SJSA1 (cell line): ENCODE measurements at places on chromosomes 6 and 20.
A peak's percentile ranks its signal among the peaks of the same experiment; 100 is the strongest.

GRCh38 chr6:118297821-118298220 is 250.3 kb upstream of the PLN start:
- H3K4me1 ChIP-seq = no peaks in the 10 kb centered on the region
- no peak overlapping the region for H3K4me3 ChIP-seq
- H3K36me3 ChIP-seq = no peaks in the 10 kb centered on the region
- H3K27ac ChIP-seq = no peak overlapping the region
- DNase-seq = no peak
- H3K27me3 ChIP-seq = peaks cover 3% of the 10 kb centered on the region; the same call in 1 of the 2 replicates

GRCh38 chr6:50333696-50334095 is 284.0 kb upstream of the DEFB112 start:
- H3K27me3 ChIP-seq = 0 out of 2 replicates have a peak, but pooled peaks cover under 1% of the 10 kb centered on the region
- no peak overlapping the region for H3K4me3 ChIP-seq
- H3K27ac ChIP-seq = peak overlapping the region; percentile 66
- peak; percentile 50 for DNase-seq
- no peaks in the 10 kb centered on the region for H3K36me3 ChIP-seq

GRCh38 chr20:17137692-17138091 is 89.1 kb upstream of the PCSK2 start:
- no peaks in the 10 kb centered on the region for H3K36me3 ChIP-seq
- no peak for DNase-seq
- no peaks in the 10 kb centered on the region for H3K27me3 ChIP-seq
- no peak overlapping the region for H3K27ac ChIP-seq
- H3K4me3 ChIP-seq = no peak overlapping the region

GRCh38 chr6:53294095-53294494 is 54.7 kb downstream of the ELOVL5 start:
- no peak for DNase-seq
- no peaks in the 10 kb centered on the region for H3K4me1 ChIP-seq
- no peak overlapping the region for H3K27ac ChIP-seq
- no peaks in the 10 kb centered on the region for H3K27me3 ChIP-seq
- H3K36me3 ChIP-seq = peaks cover 62% of the 10 kb centered on the region

- DNase-seq = no peak
- no peaks in the 10 kb centered on the region for H3K27me3 ChIP-seq
- H3K27ac ChIP-seq = no peak overlapping the region
- H3K4me3 ChIP-seq = no peak overlapping the region
Measured at GRCh38 chr6:16967470-16967817, 134.4 kb upstream of the STMND1 start.

GRCh38 chr20:47419953-47420514 is 63.5 kb upstream of the ZMYND8 start:
- no peak overlapping the region for H3K4me3 ChIP-seq
- H3K27me3 ChIP-seq = no peaks in the 10 kb centered on the region
- peaks cover 4% of the 10 kb centered on the region for H3K4me1 ChIP-seq
- no peak overlapping the region for H3K27ac ChIP-seq
- H3K36me3 ChIP-seq = no peaks in the 10 kb centered on the region

GRCh38 chr6:134544737-134545136 is 226.8 kb upstream of the SGK1 start:
- DNase-seq = no peak
- no peak overlapping the region for H3K4me3 ChIP-seq
- no peaks in the 10 kb centered on the region for H3K36me3 ChIP-seq
- no peaks in the 10 kb centered on the region for H3K27me3 ChIP-seq
- no peak overlapping the region for H3K27ac ChIP-seq
- H3K4me1 ChIP-seq = peaks cover under 1% of the 10 kb centered on the region

DNA sequence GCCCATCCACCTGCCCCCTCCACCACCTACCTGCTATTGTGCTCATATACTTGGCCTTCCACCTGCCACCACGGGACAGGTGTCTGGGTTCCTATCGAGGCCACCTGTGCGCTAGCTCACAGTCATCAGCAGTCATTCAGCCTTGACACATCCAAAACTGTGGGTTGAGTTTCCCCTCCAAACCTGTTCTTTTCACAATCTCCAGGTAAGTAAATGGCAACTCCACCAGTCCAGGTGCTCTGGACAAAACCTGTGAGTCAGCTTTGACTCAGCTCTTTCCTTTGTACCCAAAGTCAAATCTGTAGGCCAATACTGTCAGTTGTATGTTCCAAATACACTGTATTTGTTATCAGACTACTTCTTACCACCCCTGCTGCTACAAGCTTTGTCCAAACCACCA is 52.6 kb downstream of the SPTLC3 start:
- H3K27me3 ChIP-seq = no peaks in the 10 kb centered on the region
- DNase-seq = no peak
- no peaks in the 10 kb centered on the region for H3K36me3 ChIP-seq
- H3K27ac ChIP-seq = no peak overlapping the region

- no peaks in the 10 kb centered on the region; the same call in 1 of the 2 replicates for H3K36me3 ChIP-seq
- H3K4me1 ChIP-seq = peaks cover 9% of the 10 kb centered on the region; the same call in 1 of the 2 replicates
- H3K27ac ChIP-seq = no peak overlapping the region
- H3K4me3 ChIP-seq = no peak overlapping the region
- DNase-seq = no peak
- no peaks in the 10 kb centered on the region for H3K27me3 ChIP-seq
Measured at GRCh38 chr6:125054331-125054730, 92.1 kb downstream of the RNF217 start.

GRCh38 chr6:91852252-91852651 is 1265.4 kb upstream of the MAP3K7 start:
- no peak for DNase-seq
- H3K36me3 ChIP-seq = no peaks in the 10 kb centered on the region
- H3K27me3 ChIP-seq = no peaks in the 10 kb centered on the region

DNA sequence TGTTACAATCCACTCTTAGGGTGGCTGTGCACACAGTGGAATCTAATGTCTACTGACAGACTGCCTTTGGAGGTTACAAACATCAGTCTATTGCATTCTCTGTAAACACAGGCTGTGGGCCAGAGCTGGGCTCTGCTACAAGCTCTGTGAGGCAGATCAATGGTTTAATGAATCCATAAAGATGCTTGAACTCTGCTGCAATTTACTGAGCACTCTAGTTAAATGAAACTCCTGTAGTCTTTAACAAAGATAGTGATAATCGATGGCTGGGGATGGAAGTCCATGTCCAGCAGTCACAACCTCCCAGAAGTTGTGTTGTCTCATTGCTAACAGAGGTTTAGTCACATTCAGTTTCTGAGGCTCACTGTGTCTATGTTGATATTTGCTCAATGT is 50.5 kb downstream of the SOBP start:
- H3K27me3 ChIP-seq = no peaks in the 10 kb centered on the region
- H3K27ac ChIP-seq = no peak overlapping the region
- no peak for DNase-seq
- no peak overlapping the region for H3K4me3 ChIP-seq

DNA sequence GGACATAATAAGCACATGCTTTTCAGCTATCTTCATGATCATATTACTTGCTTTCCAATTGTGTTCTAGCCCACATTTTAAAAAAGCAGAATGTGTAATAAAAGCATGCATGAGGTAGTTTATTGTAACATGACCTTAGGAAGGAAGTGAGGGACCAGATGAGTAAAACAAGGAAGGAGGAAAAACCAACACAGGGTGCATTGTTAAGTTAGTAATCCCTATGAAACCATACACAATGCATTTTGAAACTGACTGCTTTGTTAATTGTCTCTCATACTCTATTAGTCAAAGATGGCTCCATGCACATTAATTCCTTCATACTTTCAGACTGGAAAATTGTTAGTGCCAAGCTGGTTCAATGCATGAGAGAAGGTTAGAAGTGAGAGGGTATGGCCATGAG is 37.7 kb upstream of the CENPW start:
- no peak for DNase-seq
- H3K4me3 ChIP-seq = no peak overlapping the region
- H3K36me3 ChIP-seq = no peaks in the 10 kb centered on the region
- H3K27me3 ChIP-seq = peaks cover 4% of the 10 kb centered on the region; the same call in 1 of the 2 replicates
- H3K4me1 ChIP-seq = no peaks in the 10 kb centered on the region

- H3K4me1 ChIP-seq = no peaks in the 10 kb centered on the region
- H3K27me3 ChIP-seq = 0 out of 2 replicates have a peak, but pooled peaks cover 9% of the 10 kb centered on the region
- H3K4me3 ChIP-seq = no peak overlapping the region
- no peaks in the 10 kb centered on the region for H3K36me3 ChIP-seq
- no peak overlapping the region for H3K27ac ChIP-seq
Measured at GRCh38 chr20:45695496-45695895, 6.3 kb upstream of the WFDC13 start.

DNA sequence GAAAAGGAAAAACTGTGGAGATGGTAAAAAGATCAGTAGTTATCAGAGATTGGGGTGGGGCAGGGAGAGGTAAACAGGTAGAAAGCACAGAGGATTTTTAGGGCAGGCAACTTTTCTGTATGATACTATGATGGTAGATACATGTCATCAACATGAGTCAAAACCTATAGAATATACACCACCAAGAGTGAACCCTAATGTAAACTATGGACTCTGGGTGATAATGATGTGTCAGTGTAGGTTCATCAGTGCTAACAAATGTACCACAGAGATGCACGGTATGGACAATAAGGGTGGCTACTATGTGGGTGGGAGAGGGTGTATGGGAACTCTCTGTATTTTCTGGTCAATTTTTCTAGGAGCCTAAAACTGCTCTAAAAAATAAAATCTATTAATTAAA is 18.5 kb downstream of the PACSIN1 start:
- no peaks in the 10 kb centered on the region for H3K27me3 ChIP-seq
- no peak for DNase-seq
- no peak overlapping the region for H3K27ac ChIP-seq
- no peaks in the 10 kb centered on the region for H3K36me3 ChIP-seq
- no peak overlapping the region for H3K4me3 ChIP-seq
- no peaks in the 10 kb centered on the region for H3K4me1 ChIP-seq

- no peak for DNase-seq
- H3K4me1 ChIP-seq = no peaks in the 10 kb centered on the region
- no peak overlapping the region for H3K27ac ChIP-seq
- no peak overlapping the region for H3K4me3 ChIP-seq
- no peaks in the 10 kb centered on the region for H3K27me3 ChIP-seq
Measured at GRCh38 chr6:133512410-133513016, 271.4 kb downstream of the EYA4 start.

DNA sequence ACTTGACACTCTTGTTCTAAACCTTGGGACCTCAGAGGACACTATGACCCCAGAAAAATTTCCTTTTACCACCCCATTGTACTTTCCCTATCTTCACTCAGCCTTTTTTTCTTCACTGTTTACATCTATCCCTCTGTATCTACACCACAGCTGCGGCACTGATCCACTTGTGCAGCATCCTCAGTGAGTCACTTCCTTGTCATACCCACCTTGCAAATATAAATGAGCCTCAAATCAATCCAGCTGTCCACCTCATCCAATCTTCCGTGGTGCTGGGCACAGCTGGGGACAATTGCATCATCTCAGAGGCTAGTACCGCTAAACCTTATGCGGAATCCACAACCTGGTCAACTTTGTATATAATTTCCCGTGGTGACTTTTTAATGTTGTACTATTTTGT is 710.5 kb downstream of the QKI start:
- no peaks in the 10 kb centered on the region for H3K27me3 ChIP-seq
- no peak overlapping the region for H3K27ac ChIP-seq
- H3K4me1 ChIP-seq = no peaks in the 10 kb centered on the region
- no peak overlapping the region for H3K4me3 ChIP-seq

DNA sequence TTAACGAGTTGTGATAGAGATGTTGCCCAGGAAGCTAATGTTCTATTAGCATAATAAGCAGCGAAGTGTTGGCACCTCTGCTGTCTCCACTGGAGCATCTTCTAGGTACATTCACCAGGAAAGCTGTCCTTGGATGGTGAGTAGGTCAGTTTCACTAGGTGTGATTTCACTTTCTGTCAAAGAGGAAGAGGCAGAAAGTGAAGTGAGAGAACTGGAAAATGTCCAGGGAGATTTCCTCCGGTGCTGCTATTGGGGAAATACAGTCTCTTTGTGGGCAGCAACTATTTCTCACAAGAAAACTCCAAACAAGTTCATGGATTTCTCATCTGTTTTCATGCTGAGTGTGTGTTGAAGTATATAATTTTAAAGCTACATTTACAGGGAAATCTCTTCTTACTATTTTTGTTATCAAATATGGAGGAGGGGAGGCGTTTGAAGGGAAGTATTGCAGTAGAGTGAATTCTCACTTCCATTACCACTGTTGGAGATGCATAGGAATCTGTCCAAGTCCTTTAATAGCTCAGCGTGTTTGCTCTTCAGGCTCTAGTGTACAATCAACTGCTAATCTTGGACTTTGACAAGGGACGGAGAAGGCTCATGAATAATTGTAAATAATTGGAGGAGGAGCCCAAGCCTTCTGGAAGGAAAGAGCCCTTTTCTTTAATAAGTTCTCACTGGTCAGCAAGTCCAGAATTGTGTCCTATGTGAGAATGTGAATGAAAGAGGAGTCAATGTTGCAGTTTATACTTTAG is 16.1 kb upstream of the TSBP1 start:
- no peak overlapping the region for H3K27ac ChIP-seq
- H3K4me1 ChIP-seq = no peaks in the 10 kb centered on the region
- H3K27me3 ChIP-seq = peaks cover 26% of the 10 kb centered on the region
- H3K36me3 ChIP-seq = no peaks in the 10 kb centered on the region
- H3K4me3 ChIP-seq = no peak overlapping the region
- no peak for DNase-seq

GRCh38 chr6:36839749-36840431 is 646 bp upstream of the CPNE5 start:
- H3K36me3 ChIP-seq = no peaks in the 10 kb centered on the region
- H3K4me1 ChIP-seq = peaks cover 12% of the 10 kb centered on the region
- peak overlapping the region; percentile 40 for H3K4me3 ChIP-seq
- no peak for DNase-seq

DNA sequence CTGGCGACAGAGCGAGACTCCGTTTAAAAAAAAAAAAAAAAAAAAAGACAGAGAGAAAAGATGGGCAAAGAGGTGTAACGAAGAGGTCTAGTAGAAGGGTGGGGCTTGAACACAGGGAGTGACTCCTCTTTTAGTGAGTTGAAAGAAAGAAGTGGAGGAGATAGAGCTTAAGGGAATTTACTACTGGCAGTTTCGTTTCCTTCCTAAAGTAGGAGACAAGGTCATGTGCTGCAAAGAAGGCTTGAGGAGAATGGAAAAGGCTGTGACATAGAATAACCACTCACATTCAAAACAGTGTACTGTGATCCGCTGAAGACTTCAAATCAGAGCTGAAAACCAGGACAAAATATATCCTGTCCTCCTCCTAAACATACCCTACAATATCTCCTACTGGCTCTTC is 63.8 kb upstream of the EIF2S2 start:
- H3K4me3 ChIP-seq = no peak overlapping the region
- H3K36me3 ChIP-seq = no peaks in the 10 kb centered on the region
- H3K27me3 ChIP-seq = 0 out of 2 replicates have a peak, but pooled peaks cover 4% of the 10 kb centered on the region

GRCh38 chr6:14984519-14984853 is 261.4 kb upstream of the JARID2 start:
- H3K4me1 ChIP-seq = no peaks in the 10 kb centered on the region
- H3K27ac ChIP-seq = no peak overlapping the region
- H3K36me3 ChIP-seq = no peaks in the 10 kb centered on the region
- no peak for DNase-seq
- H3K27me3 ChIP-seq = no peaks in the 10 kb centered on the region
- H3K4me3 ChIP-seq = no peak overlapping the region

DNA sequence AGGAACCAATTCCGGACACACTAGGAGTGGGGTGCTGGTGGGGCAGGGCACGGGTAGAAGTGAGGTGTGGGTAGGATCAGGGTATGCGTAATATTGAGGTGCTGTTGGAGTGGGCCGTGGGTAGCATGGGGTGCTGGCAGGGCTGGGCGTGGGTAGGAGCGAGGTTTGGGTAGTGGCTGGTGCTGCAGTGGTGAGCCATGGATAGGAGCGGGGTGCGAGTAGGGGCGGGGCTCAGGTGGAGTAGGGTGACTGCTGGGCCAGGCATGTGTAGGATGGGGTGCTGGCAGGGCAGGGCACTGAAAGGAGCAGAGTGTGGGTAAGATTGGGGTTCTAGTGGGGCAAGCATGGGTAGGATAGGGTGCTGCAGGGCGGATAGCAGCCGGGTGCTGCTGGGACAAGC is 114.2 kb upstream of the DUSP22 start:
- no peaks in the 10 kb centered on the region for H3K4me1 ChIP-seq
- H3K27me3 ChIP-seq = no peaks in the 10 kb centered on the region
- no peak overlapping the region for H3K4me3 ChIP-seq
- H3K27ac ChIP-seq = no peak overlapping the region
- no peaks in the 10 kb centered on the region for H3K36me3 ChIP-seq
